ENCODE measurements at places on chromosomes 7 and 10.
A peak's percentile ranks its signal among the peaks of the same experiment; 100 is the strongest.

- no peak for DNase-seq
Measured at GRCh38 chr10:69090685-69091084, 2.8 kb downstream of the SRGN start.

DNA sequence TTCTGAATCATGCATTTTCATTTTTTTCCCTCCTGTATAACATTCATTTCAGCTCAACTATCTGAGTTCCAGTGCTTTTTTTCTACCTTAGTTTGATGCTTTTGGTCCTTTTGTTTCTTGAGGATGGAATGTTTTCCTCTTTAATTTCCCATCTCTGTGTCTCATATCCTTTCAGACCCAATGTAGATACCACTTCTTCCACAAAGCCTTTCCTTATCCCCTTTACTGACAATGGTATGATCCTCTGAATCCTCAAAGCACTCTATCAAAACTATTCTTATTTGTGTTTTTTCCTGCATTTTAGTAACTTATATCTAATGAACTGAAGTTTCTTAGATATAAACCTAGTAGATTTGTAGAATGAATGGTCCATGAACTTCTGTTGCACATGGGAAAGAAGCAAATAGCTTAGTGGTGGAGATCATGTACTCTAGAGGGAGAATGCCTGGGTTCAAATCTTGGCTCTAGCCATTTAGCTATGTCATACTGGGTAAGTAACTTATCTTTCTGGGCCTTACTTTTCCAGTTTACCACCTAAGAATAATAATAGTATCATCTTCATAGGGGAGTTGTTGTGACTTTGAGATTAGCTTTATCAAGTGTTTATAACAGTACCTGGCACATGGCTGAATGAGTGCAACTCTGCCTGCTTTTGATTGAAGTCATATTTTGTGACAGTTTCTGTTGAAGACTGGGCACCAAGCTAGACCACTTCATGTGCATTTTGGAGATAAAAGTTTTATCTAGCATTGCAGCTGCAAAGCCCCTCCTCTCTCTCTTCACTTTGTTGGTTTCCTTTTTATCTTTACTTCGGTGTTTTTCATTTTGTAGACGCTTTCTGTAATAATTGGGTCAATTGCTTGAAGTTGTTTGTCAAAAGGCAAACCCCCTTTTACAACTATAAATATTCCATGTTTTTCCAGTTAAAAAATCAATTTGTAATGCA is 18.5 kb downstream of the STAM start:
- no peak for DNase-seq

- DNase-seq: no peak
Measured at GRCh38 chr10:124072106-124072505, 21.3 kb downstream of the CHST15 start.

GRCh38 chr10:125992254-125992653 is 95.9 kb downstream of the FANK1 start:
- no peak for DNase-seq

- no peak for DNase-seq
Measured at GRCh38 chr10:33579996-33580395, 245.5 kb upstream of the NRP1 start.

DNA sequence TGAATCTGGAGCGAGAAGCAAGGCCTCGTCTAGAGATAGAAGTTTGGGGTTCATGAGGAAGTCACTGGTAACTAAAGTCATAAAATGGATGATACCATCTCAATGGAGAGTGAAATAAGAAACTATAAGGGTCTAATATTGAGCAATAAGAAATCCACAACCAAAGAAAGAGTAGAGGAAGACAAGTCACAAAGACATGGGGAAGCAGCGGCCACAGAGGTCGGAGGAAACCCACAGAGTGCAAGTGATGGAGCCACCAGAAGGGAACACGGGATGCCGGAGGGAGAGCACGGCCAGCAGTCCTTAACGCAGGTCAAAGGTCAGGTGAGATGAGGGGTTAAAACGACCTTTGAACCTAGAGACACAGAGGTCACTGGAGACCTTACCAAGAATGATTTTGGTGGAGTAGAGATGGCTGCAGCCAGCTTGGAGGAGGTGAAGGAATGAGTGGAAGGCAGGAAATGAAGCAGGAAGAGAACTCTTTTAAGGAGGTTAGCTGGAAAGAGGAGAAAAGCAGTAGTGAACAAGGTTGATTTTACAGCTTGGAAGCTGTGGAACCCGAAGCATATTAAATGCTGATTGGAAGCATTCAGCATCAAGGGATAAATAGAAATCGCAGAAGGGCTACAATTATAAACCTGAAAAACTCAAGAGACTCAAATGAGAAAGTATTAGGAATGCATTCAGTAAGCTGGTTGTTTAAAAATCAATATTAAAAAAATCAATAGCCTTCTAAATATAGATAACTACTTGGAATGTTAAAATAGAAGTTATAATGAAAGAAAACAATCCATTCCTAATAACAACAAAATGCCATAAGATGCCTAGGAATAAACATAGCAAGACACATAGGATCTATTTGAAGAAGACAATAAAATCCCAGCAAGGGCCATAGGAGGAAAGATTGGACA is 93.7 kb downstream of the SVOPL start:
- DNase-seq: no peak

- no peak for DNase-seq
Measured at GRCh38 chr7:155670521-155670920, 26.1 kb downstream of the RBM33 start.

DNA sequence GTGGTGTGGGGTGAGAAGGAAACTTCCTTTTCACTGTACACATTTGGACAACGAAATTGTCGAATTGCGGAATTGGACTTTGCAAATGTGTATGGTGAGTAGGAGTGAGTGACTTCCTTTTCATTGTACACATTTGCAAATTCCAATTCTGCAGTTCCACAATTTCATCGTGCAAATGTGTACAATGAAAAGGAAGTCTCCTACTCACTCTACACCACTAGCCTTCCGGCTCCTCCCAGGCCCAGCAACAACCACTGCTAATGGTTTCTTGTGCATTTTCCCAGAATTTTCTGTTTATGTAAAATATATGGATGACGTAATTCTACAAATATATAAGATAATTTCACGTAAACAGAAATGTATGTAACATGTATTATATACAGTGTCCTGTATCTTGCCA is 118.5 kb downstream of the ARL4A start:
- no peak for DNase-seq

DNA sequence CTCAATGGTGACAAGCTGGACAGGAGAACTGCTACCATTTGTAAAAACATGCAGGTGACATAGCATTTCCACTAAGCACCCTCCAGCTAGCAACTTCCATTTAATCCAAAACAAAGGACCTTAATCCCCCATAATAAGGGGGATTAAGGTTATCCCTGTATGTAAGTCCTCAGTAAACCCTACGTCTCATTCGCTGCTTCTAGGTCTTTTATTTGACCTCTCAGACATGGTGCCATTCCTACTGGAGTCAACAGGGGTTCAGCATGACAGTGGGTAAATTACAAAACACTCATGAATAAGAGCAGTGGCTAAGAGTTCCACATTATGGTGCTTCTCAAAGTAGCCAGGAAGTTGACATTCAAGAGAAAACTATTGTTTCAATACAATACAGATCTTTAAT is 121.8 kb upstream of the CAV2 start:
- DNase-seq: no peak

- DNase-seq: no peak
Measured at GRCh38 chr7:75642810-75643486, 95.8 kb downstream of the HIP1 start.

DNA sequence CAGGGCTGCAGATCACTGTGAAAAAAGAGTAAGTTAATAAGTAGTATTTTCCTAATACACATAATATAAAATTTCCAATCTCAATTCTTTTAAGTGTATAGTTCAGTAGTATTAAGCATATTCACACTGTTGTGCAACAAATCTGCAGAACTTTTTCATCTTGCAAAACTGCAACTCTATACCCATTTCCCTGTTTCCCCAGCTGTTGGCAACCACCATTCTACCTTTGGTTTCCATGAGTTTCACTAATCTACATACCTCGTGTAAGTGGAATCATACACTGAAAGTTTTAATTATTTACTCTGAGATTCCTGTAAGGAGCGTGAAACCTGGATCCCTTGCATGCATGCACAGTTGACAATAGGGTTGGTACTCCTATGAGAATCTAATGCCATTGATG is 155.4 kb downstream of the ZPBP start:
- DNase-seq: no peak

- DNase-seq: no peak
Measured at GRCh38 chr10:11146402-11147171, 128.9 kb downstream of the CELF2 start.

GRCh38 chr10:14173706-14174594 is 156.8 kb downstream of the FRMD4A start:
- peak; percentile 42 for DNase-seq

DNA sequence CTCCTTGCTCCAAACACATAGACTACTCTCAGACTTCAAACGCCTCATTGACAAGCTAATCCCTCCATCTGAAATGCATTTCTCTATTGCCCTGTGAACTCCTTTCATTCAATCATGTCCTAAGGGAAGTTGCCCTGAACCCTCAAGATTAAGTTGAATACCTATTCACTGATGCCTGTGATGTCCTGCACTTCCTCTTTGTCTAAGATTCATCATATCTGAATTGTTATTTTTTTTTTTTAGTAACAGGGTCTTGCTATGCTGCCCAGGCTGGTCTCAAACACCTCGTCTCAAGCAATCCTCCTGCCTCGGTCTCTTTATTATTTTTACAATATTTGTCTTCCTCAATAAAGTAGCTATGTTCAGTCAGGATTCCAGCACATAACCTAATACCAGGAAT is 3.2 kb downstream of the PSMA2 start:
- DNase-seq: no peak
